ENCODE measurements at places on chromosomes 2 and 18.

GRCh38 chr2:190023860-190024259, 38.7 kb downstream of the MSTN start:
- DNase-seq: peak; percentile 32

- DNase-seq: no peak
These were observed 2.7 kb downstream of the BMPR2 start for GRCh38 chr2:202378662-202379358.

DNA sequence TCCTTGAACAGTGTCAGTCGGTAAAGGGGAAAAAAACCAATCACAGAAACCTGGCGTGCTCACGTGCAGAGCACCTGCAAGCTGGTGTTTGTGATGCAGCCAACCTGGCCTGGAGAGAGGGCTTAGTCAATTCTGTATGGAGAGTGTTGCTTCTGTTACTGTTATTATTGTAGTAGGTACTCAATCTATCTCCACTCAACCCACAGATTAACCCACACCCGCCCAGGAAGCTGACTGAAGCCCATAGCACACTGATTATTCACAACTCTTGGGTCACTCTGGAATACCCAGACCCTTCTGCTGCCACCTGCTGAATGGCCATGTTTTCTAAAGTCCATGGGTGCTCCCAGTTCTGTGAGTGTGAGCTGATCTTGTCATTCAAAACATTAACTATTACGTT, 53.9 kb downstream of the TNFRSF11A start:
- DNase-seq: no peak

- no peak for DNase-seq
These were observed 30.1 kb upstream of the FMNL2 start for GRCh38 chr2:152304836-152305235.

- DNase-seq: no peak
These were observed 67.9 kb downstream of the TEX51 start for GRCh38 chr2:126966601-126967000.

DNA sequence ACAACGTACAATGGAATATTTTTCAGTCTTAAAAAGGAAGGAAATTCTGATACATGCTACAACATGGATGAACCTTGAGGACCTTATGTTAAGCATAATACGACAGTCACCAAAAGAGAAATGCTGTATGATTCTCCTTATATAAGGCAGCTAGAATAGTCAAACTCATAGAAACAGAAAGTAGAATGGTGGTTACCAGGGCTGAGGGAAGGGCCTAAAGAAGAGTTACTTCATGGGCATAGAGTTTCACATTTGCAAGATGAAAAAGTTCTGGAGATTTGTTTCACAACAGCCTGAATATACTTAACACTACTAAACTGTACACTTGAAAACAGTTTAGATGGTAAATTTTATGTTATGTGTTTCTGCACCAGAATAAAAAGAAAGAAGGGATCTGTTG, 113.3 kb downstream of the GALNT1 start:
- DNase-seq: no peak

GRCh38 chr18:21897811-21898210, 157.2 kb downstream of the MIB1 start:
- DNase-seq: peak; percentile 76

GRCh38 chr2:153557211-153557610, 78.6 kb upstream of the RPRM start:
- DNase-seq: no peak

GRCh38 chr2:95674186-95674585, 82.4 kb downstream of the TRIM43 start:
- DNase-seq: no peak

DNA sequence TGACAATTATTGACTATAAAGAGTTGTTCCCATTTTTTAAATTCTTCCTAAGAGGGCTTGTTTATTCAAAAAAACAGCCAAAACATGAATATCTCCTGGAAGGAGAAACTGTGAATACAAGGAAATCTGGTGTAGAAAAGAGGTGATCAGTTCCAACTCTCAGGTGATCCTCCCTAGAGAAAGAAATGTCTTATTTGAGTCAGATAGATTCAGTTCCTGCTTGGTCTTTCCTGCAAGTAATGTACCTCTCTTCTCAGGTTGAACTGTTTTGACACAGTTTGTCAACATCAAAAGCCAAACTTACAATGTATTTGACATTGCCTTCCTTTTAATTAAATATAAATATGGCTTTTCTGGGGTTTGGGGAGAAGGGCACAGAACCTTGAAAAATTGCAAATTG, 567.4 kb downstream of the ARHGAP15 start:
- no peak for DNase-seq

DNA sequence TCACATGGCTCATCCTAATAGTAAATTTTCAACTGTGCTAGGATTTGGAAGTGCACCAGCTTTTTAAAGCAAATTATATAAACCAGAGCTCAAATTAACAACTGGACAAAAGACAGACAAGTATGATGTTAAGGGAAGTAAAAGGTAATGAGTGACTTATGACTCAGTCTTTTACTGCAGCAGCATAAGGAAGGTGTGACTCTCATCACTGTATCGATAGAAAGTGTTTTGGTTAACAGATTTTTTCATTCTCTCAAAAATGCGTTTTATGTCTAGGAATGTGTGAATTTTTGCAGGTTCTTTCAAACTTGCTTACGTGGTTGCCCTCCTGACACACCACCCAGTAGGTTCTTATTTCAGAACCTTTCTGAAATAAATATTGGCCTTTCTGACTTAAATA, 244.2 kb upstream of the BOD1L2 start:
- no peak for DNase-seq

DNA sequence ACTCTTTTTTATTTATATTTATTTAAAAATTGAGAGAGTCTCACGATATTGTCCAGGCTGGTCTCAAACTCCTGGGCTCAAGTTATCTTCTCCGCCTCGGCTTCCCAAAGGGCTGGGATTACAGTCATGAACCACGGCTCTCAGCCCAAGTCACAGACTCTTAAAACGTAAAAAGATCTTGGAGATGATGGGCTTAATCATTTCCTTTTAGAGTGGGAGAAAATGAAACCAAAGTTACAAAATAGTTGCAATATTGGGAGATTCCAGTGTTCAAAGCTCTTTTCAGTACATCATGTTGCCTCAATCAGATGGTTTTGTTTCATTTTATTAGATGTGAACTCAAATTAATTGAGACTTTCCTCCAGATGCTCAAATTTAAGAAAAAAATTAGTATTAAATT, 151.4 kb upstream of the XPO1 start:
- DNase-seq: no peak

DNA sequence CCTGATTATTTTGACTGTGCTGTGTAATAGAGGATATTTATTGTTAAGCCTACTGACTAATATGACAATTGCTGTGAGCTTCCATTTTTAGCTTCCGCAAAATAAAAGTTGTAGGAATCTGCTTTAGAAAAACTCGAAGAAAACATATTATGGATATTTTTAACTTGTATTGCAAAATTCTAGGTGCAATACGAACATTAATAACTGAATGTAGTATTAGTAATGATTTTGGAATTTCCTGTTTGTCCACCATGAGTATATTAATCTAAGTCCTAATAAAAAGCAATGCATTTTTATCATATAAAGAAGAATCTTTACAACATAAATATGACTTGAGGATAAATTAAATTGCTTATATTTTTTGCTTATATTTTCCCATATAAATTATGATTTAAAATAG, 2.4 kb upstream of the DSC3 start:
- no peak for DNase-seq

- no peak for DNase-seq
These were observed 320.4 kb upstream of the REV1 start for GRCh38 chr2:99810225-99810624.

DNA sequence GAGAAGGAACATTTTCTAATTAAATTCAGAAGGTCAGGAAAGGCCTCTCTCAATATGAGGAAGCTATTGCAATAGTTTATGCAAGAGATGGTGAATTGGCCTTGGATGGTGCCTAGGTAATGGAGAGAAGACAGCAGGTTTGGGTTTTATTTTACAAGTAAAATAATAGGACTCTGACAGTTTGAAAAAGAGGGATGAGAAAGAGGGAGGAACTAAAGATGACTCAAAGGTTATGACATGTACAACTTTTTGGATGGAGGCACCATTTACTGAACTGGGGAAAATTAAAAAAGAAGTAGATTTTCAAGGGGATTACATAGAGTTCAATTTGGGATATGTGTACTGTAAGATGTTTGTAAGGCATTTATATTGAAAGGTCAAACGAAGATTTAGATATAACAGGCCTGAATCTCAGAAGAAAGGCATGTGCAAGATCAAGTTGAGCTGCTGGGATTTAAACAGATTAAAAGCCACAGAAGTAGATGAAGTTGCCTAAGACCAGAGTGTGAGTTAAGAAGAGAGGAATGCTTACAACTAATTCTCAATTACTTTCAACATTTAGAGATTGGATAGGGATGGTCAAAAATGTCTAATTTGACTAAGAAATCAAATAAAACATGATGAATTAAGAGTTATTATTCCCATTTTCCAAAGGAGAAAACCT, 12.3 kb upstream of the ASNSD1 start:
- no peak for DNase-seq

GRCh38 chr18:22469061-22469734, 51.5 kb upstream of the CTAGE1 start:
- DNase-seq: no peak

DNA sequence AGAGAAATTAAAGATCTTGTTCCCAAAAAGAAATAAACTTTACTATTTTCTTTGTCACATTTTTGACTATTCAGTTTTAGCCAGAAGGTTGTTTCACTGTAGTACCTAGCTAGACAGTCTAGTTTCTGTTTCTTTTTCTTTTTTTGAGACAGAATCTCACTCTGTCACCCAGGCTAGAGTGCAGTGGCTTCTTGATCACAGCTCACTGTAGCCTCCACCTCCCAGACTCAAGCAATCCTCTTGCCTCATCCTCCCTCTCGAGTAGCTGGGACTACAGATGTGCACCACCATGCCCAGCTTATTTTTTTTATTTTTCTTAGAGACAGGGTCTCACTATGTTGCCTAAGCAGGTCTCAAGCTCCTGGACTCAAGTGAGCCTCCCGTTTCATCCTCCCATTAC, 2.2 kb downstream of the RBM45 start:
- no peak for DNase-seq

GRCh38 chr2:216516730-216517350, 18.2 kb downstream of the RPL37A start:
- DNase-seq: peak; percentile 36

DNA sequence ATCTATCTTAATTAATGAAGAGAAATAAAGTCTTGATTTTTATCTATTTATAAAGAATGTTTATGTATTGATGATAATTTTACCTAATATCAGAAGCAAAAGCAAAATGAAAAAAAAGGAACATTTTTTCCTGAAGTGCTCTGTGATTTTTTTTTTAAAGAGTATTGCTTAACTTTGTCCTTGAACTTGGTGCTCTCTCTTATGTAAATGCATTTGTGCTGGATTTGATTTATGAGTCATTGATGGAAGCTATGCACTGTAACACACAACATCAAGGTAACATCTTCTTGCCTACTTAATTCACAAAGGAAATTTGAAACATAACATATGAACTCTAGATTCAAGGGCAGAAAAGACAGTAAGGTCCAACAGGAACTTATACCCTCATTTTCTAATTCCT, 312.9 kb upstream of the CDH19 start:
- no peak for DNase-seq

DNA sequence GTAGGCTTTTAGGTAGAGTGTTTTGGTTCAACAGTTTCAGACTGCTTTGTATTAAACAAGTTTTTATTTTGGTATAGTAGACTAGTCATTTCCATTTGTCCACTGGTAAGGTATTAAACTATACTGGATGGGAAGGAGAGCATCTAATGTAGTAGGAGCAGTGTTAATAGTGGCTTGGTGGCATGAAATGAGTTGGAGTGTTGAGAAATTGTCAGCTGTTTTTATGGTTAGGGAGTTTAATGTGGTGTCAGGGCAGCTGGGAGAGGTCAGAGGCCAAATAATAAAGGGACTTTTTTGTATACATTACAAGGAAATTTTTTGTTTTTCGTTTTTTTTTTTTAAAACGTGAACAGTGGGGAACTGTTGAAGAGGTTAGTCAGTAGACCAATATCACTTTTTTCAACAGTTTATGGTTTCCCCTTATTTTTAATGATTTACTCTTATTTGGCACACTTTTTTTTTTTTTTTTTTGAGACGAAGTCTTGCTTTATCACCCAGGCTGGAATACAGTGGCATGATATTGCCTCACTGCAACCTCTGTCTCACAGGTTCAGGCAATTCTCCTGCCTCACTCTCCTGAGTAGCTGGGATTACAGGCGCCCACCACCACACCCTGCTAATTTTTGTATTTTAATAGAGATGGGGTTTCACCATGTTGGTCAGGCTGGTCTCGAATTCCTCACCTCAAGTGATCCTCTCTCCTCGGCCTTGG, 21.2 kb downstream of the ACTR3 start:
- no peak for DNase-seq

DNA sequence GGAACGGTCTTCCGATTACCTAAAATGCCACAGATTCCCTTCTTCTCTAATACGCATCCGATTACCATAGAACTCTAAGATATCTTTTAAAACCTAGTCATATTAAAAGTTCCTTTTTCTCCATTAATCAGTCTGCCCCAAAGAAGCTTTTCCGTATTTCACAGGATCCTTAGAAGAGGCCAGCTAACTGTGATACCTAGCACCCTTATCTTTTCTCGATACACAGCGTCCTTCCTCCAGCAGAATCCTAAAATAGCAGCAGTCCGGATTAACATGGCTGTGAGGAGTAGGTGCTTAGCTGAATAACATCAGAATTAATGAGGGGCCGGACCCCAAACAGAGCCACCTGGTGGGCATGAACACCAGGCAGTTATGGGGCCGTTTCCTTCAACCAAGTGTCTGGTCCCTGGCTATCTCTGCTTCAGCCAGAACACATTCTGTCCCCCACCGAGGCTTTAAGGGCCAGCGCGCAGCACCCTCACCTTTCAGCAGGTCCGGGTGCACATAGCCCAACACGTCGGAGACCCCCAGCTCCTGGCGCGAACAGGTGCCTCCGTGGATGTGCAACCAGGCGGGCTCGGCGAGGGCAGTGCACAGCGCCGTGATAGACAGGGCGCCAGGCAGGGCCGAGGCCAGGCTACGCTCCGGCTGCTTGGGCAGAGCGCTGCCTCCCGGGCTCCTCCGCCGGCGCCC, 995 bp downstream of the TMEM127 start:
- peak; percentile 71 for DNase-seq

GRCh38 chr2:218418717-218419458, at the start of gene VIL1:
Gene VIL1, plus strand, starts transcription at chr2:218419123. Its CDS starts 4,656 bp downstream, at chr2:218423779.
- no peak for DNase-seq

- no peak for DNase-seq
These were observed 444.1 kb upstream of the LRATD1 start for GRCh38 chr2:14188446-14188845.

DNA sequence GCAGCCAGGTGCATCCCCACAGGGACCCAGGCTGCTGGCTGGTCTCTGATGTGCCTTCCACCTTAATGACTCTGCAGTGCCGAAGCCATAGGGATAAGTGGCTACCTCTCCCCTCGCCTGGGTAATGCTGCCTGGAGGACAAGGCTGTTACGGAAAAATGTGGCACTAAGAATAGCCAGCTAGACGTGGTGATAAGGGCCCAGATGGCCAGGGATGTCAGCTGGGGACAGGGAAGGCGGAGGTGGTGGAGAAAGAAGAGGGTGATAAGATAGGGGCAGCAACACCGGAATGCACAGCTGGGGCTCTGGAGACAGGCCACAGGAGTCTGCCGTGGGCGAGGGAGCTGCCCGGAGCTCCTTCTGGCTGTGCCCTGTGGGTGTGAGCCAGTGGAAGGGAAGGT, 170.6 kb downstream of the FHOD3 start:
- no peak for DNase-seq

All from D341Med (cell line).